ENCODE measurements at places on chromosomes 13 and 19.

- no peak for DNase-seq
These were observed 2.5 kb upstream of the LHB start for GRCh38 chr19:49019242-49019932.

DNA sequence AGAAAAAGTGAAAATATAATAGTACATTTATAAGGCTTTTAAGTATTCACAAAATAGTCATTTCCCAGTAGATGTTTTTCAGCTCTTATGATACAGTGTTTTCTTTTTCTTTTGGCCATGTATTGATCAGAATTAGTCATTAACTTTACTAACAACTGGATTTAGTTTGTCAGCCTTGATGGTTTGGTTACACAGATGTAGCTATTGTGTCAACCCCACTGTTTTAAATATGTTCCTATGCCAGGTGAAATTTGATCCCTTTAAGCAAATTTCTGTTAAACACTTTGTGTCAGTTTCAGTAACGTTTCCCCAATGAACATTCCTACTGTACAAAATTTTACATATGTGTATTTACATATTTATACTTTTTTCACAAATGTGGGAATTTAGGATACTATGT is 261.5 kb upstream of the STARD13 start:
- DNase-seq = no peak

- DNase-seq = peak; percentile 17
These were observed 11.9 kb upstream of the GDF15 start for GRCh38 chr19:18373892-18374629.

DNA sequence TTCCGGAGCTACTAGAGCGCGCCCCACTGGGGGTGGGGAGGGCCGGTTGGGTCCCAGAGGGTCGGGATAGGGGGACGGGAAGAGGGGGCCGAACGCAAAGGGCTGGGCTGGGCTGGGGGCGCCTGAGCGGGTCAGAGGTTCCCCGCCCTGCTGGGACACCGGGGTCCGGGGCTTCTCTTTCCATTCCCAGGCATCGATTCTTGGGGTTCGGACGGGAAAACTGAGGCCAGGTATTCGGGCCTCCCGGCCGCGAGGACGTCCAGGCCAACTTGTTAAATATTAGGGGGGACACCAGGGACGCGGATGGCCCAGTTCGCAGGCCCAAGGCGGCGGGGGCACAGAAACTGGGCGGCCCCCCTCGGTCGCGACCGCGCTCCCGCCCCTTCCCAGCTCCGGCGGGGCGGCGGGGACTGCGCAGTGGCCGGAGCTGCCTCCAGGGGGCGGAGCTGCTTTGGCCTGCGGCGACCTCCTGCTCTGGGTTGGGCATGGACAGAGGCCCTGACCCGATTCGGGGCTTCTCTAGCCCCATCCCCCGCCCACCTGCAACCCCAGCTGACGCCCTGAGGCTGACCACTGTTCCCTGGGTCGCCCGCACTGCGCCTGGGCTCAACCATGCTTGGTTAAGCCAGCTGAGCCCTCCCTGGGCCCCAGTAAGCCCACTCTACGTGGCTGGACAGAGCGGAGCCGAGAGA is 1.2 kb upstream of the KLF16 start:
- DNase-seq = no peak

DNA sequence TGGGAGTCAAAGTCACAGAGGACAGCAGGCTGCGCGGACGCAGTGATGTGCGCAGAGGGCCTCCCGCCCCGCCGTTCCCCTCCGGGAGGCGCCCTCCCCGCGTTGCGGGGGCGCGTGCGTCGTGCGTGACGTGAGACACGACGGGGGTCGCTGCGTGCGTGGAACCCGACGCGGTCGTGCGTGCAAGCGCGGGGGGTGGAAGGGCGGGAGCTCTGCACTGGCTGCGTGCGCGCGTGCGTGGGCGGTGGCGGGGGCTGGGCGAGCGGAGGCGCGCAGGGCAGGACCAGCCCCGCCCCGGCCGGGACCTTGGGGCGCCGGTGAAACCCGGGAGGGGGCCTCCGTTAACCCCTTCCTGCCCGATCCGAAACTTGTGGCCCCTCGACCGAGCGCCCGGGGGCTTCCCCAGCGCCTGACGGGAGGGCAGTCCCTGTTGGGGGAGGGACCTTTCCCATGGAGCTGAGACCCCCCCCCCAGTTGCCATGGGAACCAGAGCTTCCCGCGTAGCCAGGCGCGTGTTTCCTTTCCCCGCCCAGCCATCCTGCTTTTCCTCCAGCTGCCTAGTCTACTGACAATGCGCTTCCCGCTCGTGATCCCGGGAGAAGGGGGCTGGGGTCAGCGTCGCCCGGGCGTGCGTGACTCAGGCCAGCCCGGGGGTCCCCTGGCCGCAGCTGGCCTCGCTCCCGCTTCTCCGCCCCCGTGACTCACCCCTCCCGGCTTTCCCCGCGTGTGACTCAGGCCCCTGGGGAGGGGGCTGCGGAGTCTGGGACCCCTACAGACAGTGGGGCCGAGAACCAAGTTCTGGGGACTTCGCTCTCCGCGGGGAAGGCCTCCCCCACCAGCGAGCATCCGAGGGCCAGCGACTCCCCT is 7.3 kb upstream of the HOOK2 start:
- DNase-seq = peak; percentile 89

DNA sequence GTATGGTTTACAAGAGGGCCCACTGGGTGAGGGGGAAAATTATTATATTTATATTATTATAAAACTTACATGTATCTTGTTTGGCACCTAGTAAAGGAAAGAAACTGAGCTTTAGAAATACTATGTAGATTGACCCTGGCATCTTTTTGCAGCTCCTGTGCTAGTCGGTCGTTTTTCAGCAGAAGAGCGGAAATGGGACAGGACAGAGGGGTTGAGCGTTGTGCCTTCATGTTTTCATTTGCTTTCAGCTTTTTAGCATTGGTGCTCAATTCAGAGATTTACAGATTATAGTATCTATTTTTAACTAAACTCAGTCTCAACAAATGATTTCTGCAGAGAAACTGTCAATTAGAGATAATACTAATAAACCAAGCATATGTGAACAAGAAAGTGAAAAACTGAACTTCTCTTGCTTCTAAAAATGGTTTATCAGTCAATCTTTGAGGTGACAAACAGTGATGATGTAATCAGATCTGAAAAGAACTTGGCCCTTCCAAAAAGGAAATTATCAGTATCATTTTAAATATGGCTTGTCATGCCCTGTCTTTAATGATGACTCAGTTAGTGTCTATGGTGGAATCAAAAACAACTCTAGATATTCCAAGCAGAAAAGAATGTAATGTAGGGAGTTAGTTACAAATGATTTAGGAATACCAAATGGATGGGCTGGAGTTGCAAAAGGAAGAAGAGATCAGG is 56.9 kb upstream of the KCTD4 start:
- no peak for DNase-seq

GRCh38 chr19:3363841-3364500 is 2.4 kb upstream of the NFIC start:
- no peak for DNase-seq

- DNase-seq = no peak
These were observed 5.2 kb upstream of the ADPRHL1 start for GRCh38 chr13:113458253-113459065.

DNA sequence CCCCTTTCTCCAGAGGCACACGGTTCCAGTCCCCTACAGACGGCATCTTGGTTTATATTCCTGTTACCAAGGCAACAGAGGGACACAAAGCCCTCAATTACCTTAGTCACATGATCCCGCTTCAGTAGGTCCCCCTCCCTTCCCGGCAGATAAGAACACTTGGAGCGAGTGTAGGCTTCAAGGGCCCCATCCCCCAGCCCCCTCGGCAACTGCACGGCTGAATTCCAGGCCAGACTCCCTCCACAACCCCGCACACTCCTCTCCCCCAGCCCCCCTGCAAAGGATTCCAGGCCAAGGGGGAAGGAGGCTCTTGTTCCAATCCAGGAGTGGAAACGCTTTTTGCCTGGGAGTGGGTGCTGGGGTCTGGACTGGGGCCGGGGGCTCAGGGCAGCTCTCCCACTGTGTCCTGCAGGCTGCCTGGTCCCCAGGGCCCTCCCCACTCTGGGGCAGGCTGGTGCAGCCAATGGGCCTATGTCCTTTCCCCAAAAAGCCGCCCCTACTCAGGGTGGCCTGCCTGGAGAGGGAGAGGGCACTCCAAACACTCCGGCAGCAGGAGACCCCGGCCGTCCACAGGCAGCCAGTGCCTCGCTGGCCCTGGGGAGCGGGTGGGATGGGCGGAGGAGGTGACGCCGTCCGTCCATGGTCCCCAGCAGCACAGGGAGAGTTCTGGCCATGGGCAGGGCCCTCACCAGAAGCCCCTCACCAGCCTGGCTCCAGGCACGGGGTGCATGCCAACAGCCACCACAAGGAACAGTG is 62.6 kb downstream of the MLLT1 start:
- no peak for DNase-seq

DNA sequence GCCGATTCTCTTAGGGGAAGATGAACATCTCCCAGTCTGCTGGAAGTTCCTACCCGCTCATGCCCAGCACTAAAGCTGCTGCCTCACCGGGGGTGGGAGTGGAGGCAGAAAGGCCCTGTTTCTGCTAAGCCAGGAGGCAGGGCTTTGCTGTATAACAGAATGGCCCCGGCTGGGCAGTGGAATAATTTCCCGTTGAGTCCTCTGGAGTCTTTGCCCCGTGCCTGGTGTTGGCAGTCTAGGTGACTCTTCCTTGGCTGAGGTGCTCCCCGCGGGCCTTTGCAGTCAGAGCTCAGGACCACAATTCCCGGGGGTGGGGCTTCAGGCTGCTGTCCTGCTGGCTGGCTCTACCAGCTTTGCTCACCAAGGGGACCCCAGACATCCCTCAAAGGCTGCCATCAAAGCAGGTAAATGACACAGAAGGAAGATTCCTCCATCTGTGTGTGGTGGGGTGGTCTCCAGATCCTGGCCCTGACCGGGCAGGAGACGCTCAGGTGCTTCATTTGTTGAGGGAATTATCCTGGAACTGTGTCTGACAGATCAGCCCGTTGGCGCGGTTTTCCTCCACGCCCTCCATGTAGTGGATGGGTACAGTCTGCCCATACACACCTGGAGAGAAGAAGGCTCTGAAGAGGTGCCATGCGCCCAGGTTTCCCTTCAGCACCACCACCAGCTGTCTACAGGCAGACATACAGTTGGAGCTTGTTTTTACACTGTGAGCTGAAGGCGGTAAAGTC is 209.9 kb downstream of the TEX29 start:
- DNase-seq = no peak

DNA sequence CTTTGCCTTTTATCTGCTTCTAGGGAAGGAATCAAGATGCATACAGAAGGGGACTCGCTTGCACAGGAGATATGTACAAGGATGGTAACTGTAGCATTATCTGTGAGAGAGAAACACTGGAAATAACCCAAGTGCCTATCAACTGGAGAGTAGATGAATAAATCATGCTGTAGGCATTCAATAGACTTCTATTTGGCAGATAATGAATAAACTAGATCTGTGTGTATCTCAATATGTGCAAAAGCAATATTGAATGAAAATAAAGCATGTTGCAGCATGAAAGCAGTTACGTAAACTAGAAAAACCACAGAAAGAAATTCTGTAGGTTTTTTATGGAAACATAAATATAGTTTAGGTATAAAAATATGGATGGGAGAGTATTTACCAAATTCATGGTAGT is 38.6 kb upstream of the RGCC start:
- no peak for DNase-seq

DNA sequence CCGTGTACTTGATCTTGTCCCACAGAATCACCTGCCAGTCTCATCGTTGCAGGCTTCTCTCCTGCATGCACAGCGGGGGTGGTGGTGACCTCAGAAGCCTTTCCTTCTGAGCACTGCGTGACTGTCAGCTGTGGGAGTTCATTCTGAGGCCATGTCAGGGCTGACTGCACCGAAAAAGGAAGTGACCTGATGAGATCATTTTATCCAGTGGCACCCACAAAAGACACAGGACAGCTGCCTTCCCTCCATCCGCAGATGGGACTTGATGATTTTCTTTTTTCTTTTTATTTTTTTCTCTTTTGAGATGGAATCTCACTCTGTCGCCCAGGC is 89.7 kb downstream of the RAB20 start:
- no peak for DNase-seq

DNA sequence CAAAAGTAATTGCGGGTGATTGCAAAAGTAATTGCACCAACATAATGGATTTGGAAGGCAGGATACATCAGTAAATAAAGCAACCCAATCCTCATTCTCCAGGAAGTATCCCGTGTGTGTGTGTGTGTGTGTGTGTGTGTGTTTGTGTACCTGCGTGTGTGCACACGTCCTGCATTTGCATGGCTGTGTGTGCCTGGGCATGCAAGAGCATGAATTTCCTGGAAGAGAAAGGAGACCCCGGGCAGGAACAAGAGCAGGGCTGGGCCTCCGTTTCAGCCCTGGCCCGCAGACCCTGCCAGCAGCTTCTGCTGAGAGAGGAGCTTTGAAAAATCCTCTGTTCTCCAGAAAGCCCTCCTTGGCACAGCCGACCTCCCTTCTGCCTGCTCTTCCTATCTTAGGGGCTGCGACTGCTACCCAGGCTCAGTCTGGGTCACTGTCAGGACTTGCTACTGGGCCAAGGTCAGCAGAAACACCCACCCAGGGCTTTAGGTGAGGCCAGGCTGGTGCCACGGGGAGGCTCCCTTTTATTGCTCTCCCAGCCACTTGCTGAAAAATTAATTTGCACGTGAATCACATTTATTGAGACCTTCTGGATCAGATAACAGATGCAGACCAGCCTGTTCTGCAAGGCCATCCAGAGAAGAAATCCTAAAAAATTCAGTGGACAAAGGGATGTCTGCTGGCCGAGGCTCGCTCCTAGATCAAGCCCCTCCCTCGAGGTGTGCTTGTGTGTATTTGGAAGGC is 258.3 kb downstream of the ZNF536 start:
- no peak for DNase-seq

DNA sequence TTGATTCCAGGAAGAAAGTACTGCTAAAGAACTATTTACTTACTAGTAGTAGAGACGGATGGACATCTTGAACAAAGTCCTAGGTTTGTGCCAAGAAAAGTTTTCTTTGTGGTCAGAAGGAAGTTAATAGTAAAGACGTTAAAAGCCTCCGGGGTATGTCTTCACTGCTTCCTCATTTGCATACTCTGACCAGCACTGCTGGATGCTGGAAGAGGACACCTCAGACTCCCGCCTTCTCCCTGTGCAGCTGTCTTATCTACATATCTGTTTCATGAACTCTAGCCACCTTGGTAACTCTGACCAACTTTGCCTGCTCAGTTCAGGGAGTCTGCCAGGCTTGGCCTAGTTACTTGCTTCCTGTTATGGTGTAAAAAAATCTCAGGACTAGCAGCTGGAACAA is 1109.1 kb upstream of the MIR17HG start:
- DNase-seq = no peak

DNA sequence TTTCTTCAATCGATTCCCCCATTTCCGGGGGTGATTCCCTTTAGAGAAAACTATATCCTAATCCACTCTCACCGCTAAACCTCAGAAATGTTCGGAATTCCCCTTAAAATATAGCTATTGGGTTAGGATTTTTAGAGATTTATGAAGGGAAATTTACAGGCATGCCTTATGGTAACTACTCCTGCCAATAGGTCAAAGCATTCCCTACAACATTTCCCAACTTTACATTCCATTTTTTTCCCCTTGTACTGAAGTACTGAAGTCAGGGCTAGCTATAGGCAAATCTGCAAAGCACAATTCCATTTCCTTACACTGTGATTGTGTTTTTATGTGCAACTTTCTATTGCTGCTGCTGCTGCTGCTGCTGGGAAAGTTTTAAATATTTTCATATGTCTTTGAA is 2.1 kb downstream of the EDNRB start:
- no peak for DNase-seq
